Activated CD4-positive, alpha-beta T cell treated with anti-CD3 and anti-CD28 coated beads for 48 hours (primary cell): ENCODE measurements at places on chromosomes 3 and 15.

DNA sequence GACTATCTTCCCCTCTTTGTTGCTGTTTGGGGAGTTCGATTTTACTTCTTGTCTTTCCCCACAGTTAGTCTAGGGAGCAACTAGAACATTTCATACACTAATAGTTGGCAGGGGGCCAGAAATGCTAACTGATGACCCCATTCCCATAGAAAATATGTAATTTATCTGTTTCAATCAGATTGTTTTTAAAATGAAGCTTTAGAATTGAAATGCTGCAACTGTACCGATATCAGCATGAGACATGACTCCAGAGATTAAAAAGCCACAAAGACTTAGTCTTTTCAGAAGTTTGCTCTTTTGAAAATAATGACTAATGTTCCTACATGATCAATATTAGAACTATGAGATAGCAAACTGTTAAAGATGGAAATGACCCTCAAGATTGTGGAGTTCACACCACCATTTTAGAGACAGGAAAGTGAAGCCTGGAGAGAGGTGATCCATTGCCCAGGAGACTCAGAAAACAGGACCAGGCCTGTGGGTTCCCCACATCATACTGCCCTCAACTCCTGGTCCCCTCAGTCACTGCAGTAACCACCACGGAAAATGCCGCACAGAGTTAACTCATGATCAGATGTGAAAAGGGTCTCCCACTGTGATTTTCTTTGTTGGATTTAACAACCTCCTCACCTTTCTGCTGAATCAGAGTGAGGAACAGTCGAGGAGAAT lies 130.3 kb downstream of the CHDH start:
- no peak for DNase-seq

- DNase-seq: no peak
Measured at GRCh38 chr15:94587113-94587512, 355.8 kb downstream of the MCTP2 start.

GRCh38 chr3:96731031-96731430 lies 83.4 kb upstream of the EPHA6 start:
- DNase-seq: no peak

- no peak for DNase-seq
Measured at GRCh38 chr3:169384573-169384972, 278.9 kb downstream of the MECOM start.

- DNase-seq: no peak
Measured at GRCh38 chr15:74664028-74664616, 31.7 kb downstream of the EDC3 start.

GRCh38 chr3:4985330-4986174 lies 6.3 kb downstream of the BHLHE40 start:
- DNase-seq: no peak

DNA sequence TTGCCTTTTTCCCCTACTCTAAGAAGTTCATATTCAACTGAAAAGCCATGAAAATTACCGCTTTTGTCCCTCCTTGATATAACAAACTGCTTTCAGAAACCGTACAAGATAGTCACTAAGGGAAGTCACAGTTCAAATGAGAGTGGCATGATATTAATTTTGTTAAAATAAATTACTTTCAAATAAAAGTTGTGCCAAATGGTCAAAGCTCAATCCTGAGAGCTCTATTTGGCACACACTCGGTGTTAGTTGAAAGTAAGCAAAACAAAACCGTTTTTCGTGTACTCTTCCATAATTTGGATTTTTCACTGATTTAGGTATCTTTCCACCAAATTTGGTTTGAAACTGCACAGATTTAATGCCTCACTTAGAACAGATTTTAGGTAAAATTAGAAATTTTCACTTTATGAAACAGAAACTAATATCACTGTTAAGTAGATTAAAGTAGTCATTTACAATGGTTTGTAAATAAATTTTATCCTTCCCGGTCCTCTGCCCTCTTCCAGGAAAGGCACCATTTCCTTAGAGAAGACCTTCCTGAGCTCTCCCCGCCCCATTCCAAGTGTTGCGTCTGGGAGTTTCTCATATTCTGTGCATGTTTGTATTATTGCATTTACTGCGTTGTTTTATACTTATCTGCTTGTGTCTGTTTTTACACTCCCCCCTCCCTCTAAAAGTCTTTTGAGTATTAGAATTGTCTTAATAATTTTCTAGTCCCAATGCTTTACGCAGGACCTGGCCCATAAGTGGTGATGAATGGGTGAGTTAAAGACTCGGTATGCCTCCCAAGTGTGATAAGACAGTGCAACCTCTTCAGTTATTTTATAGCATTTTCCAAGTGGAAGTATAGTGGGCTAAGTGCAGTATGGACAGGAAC lies 853 bp downstream of the TCAIM start:
- no peak for DNase-seq

DNA sequence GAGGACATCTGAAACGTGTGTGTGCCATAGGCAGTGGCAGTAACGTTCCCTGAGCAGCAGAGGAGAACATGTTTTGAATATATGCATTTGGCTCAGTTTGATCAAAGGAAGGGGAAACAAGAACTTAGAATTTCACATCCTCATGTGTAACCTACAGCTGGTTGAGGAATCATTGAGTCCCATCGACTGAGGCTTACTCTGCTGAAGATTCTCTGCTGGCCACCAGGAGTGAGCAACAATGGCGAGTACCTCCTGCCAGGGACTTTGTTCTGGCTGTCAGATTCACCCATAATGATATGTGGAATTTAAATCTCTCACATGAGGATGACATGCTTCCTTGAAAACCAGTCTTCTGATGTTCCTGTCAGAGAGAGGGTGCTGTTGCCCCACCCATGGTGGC lies 21.3 kb downstream of the GORASP1 start:
- no peak for DNase-seq

DNA sequence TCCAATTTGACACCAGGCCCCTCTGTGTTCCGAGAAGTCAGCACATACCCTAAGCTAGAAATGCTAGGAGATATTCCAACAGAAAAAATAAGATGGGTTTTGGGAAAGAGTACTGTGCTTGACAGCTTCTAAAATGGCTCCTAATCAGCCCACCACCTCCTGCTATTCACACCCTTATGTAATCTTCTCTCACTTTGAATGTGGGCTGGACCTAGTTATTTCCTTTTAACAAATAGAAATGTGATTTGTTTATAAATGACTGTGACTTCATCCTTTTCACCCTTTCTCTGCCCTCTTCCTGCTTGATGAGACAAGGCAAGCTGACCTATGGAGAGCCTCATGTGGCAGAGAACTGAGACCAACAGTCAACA lies 961.1 kb downstream of the FHIT start:
- no peak for DNase-seq

DNA sequence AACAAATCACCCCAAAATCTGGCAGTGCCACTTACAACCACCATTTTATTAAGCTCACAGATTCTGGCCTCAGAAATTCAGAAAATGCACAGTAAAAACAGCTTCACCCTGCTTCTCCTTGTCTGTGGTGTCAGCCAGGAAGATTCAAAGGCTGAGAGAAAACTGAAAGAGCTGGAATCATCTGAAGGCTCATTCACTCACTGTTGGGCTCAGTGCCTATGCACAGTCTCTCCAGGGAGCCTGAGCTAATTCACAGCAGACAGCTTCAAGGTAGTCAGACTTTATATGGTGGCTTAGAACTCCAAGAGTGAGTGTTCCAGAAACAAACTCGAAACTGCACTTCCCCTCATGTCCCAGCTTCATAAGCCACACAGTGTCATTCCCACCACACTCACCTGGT lies 16.5 kb upstream of the PLOD2 start:
- DNase-seq: no peak

GRCh38 chr3:13850161-13850945 lies 29.5 kb downstream of the WNT7A start:
- DNase-seq: no peak

DNA sequence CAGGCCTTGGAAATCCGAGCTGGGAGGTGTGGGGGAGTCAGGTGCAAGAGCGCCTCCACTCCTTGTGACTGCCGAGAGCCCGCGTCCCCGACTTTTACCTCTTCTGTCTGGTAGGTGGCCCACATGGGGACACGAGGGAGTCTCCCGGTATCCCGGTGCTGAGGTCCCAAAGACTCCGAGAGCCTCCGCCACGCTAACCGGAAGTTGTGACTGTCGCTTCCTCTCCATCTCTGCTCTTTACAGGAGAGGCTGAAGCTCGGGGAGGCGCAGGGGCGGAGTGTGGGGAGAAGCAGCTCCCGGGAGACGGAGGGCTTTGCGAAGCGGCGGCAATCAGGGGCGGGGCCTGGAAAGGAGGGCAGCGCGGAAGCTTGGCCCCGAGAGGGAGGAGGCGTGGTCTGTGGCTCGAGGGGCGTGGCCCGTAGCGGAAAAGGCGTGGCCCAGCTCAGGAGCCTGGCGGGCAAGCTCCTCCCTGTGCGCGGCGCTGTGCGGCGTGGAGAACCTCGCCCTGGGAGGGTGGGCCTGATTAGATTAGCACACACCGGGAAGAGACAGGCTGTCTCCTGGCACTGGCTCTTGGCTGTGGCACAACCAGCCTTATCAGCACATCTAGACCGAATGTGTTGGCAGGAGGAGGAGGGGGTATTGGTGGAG lies 143.9 kb downstream of the GABRB3 start:
- peak; percentile 12 for DNase-seq

GRCh38 chr3:169350228-169350627 lies 313.3 kb downstream of the MECOM start:
- no peak for DNase-seq

DNA sequence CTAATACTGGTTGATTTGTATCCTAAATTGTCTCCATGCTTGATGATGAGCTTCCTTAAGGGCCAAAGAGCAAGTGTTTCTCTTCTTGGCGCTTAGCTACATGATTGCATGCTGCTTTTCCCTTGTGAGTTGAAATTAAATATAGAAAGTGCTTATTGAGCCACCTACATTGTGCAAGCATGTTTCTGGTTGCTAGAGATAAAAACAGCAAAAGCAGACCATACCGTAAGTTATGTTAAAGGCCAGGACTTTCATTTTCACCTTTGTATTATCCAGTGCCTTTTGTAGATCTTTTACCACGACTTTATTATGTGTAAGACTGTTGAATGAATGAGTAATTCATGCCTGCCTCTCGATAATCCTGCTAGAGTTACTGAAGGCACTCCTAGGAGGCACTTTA lies 41.9 kb upstream of the CCNB2 start:
- DNase-seq: no peak

DNA sequence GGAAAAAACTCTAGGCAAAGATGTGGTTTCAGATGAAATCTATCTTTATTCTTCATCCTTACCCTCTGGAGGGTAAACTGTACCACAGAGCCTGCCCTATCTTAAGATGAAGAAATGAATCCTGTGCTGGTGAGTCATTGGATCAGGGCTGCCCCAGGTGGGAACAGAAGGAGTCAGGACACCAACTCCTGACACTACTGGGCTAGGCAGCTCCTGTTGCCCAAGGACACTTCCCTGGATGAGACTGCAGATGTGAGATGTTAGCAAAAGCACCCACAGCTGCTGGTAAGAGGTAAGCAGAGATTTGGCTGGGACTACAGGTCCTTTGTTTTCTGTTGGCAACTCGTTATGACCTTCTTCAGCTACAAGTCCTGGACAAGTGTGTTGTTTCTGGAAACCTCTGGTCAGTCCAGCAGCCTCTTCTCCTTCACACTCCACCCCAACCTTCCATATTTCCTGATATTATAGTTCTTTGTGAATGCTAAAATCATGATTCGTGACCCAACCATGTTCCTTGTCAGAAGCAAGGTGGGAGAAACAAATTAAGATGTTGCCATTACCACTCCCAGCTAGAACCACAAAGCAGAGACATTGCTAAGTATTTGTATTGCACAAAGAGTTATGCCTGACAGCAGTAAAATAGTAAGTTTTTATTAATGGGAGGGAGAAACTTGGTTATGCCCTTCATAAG lies 104.2 kb upstream of the TGFBR2 start:
- DNase-seq: no peak

DNA sequence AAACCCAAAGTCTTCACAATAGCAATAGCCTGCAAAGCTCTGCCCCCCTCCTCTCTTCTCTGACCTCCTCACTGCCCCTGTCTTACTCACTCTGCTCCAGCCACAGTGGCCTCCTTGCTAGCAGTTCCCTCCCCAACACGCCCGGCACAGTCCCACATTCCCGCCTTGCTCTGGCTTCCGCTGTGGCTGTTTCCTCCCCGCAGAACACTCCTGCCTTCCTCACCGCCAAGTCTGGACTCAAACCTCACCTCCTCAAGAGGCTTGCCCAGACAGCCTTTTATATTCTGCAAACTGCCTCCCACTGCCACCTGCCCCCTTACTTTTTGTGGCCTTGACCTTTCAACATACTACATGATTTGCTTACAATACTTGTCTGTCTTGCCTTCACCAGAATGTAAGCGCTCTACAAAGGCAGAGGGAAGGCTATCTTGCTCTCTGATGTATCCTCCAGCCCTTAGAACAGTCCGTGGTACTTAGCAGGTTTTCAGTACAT lies 406 bp upstream of the MPI start:
- DNase-seq: peak; percentile 26

- no peak for DNase-seq
Measured at GRCh38 chr3:34150992-34151391, 352.6 kb downstream of the PDCD6IP start.

- DNase-seq: no peak
Measured at GRCh38 chr15:80375968-80376891, 28.0 kb upstream of the ARNT2 start.

DNA sequence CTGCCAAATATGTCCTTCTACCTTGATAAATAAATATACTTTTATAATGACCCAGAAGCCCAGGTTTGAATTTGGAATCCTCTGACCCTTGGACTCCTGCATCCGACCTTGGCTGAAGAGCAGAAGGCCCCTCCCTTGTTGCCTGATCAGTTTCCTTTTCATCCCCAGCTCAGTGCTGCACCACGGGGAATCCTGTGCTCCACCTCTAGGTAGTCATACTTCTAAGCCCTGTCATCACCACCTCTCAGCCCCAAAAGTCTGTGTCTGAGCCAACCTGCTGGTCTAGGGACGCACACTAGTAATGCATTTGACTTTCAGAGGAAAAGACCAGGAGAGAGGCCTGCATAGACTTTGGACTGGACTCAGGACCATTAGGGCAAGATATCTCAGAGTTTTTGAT lies 310.6 kb downstream of the NLGN1 start:
- DNase-seq: no peak

- DNase-seq: no peak
Measured at GRCh38 chr3:186160691-186161243, 51.9 kb upstream of the ETV5 start.

DNA sequence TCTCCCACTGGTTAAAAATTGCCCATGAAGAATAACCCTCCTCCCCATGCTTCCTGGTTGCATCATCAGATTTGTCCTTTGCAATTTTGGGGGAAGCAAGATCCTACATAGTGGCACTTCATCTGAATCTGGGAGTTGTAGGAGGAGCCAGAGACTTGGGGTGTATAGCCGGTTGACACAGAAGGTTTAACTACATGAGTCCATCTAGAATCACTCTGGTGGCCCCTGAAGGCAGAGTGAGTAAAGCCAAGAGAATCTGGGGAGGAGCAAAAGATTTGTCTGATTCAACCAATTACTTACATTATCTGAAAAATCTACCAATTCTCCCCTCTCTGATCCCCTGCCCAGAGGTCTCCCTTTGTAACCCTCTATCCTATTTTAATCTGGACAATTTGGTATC lies 50.1 kb downstream of the SYN2 start:
- no peak for DNase-seq
